Heart left ventricle (tissue), 16 donors: ENCODE measurements at places on chromosomes 3 and 15. TPM values are rescaled to one million over a fixed set of nuclear protein-coding genes. Genes with fewer than 3 reads are reported as not detected.

- H3K4me1 ChIP-seq = no peaks in the 10 kb centered on the region
- H3K36me3 ChIP-seq = no peaks in the 10 kb centered on the region
- no peak overlapping the region for H3K27ac ChIP-seq
- no peak for DNase-seq
- no peaks in the 10 kb centered on the region for H3K27me3 ChIP-seq
These were observed 85.3 kb downstream of the PLXNA1 start for GRCh38 chr3:127068111-127068810.

GRCh38 chr15:77783636-77784035 is 150.9 kb upstream of the LINGO1 start:
- no peaks in the 10 kb centered on the region for H3K4me1 ChIP-seq
- DNase-seq = no peak
- H3K4me3 ChIP-seq = no peak overlapping the region
- no peaks in the 10 kb centered on the region for H3K36me3 ChIP-seq

DNA sequence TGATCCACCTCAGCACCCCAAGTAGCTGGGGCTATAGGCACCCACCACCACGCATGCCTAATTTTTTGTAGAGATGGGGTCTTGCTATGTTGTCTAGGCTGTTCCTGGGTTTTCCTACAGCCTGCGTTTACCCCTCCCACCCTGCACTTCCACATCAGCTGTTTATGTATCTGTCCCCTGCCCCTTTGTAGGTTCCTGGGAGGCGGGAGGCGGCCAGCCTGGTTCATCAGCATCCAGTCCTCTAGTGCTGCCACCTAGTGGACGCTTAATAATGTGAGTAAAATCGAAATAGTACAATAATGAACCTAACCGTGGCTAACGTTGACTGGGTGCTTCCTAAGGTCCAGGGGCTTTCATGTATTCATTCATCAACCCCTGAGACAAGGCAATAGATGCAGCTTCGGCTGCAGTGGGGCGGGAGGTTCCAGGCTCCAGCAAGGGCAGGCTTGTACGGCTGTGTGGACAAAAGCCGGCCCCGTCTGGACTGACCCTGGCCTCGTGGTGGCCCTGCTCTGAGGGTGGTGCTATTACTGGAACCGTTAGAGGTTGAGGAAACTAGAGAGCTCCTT is 1.2 kb upstream of the LCTL start:
- peak; percentile 41 for DNase-seq
- no peaks in the 10 kb centered on the region for H3K27me3 ChIP-seq
- H3K4me3 ChIP-seq = no peak overlapping the region
- H3K36me3 ChIP-seq = no peaks in the 10 kb centered on the region
- H3K4me1 ChIP-seq = peaks cover 7% of the 10 kb centered on the region

DNA sequence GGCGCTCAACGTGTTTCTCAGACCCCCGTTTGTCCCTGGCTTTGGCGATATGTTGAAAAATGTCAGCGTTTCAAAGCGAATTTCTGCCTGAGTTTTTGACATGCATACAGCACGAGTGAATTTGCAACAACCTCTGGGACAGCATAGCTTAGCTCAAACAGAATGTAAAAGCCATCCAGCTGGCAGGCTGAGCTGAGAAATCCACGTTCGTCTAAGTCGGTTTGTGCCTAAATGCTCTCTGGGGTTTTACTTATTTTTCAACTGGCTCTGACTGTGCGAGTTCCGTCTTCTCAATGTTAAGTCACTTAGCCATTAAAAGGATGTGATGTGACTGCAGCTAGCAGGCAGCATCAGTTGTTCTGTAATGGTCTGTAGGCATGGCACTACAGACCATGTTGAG is 243.5 kb upstream of the SLCO3A1 start:
- no peaks in the 10 kb centered on the region for H3K4me1 ChIP-seq
- no peak for DNase-seq
- H3K4me3 ChIP-seq = no peak overlapping the region
- no peaks in the 10 kb centered on the region for H3K36me3 ChIP-seq
- no peaks in the 10 kb centered on the region for H3K27me3 ChIP-seq

- peak overlapping the region; percentile 67 for H3K27ac ChIP-seq
- no peaks in the 10 kb centered on the region for H3K36me3 ChIP-seq
- peak; percentile 48 for DNase-seq
These were observed 14.1 kb downstream of the LOXL1 start for GRCh38 chr15:73940061-73940981.

- no peak overlapping the region for H3K4me3 ChIP-seq
- no peaks in the 10 kb centered on the region for H3K36me3 ChIP-seq
- no peaks in the 10 kb centered on the region for H3K4me1 ChIP-seq
- no peak for DNase-seq
- no peaks in the 10 kb centered on the region for H3K27me3 ChIP-seq
These were observed 13.0 kb upstream of the CACNA2D2 start for GRCh38 chr3:50516440-50516871.

GRCh38 chr3:33146791-33147445 is 33.1 kb downstream of the CRTAP start:
- no peaks in the 10 kb centered on the region for H3K4me1 ChIP-seq
- no peak overlapping the region for H3K4me3 ChIP-seq
- no peak for DNase-seq
- peaks cover 25% of the 10 kb centered on the region for H3K36me3 ChIP-seq

DNA sequence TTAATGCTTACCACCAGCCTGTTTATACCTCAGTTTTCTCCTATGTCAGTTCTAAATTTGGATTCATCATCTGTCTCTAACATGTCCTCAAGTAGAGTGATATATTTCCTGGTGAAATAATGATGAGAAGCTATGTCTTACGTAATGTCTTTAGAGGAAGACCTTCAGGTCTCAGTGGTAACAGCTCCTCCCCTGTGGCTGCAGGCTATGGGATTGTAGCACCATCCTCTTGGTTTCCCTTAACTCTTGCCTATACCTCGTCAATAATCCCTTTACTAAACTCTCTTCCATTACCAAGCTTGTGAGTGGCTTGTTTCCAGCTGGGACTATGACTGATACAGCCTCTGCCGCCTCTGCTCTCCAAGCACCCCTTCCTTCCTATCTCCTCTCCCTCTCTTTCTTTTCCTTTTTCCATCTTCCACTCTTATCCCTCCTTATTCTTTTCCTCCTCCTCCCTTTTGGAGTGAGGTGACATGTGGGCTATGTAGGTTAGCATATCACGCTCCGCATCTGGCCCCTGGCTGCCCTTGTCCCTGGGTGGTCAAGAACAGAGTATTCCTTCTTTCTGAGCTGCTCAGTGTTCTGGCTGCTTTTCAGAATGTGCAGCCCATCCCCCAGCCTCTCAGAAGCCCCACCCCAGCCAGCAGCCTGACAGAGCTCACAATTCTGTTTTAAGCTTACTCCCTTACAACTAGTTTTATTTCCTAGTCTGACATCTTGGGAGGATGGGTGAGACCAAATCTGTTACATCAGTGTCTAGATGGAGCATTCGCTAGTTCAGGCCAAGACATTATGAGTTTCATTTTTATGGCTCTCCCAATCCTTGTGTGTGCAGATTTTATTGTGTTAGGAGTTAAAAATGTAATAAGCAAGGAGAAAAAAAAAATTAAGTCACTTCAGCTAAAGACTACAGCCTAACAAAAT is 75.0 kb upstream of the RNU6-1 start:
- H3K36me3 ChIP-seq = no peaks in the 10 kb centered on the region
- peaks cover 29% of the 10 kb centered on the region for H3K4me1 ChIP-seq
- DNase-seq = peak; percentile 69
- no peak overlapping the region for H3K4me3 ChIP-seq
- no peaks in the 10 kb centered on the region for H3K27me3 ChIP-seq

DNA sequence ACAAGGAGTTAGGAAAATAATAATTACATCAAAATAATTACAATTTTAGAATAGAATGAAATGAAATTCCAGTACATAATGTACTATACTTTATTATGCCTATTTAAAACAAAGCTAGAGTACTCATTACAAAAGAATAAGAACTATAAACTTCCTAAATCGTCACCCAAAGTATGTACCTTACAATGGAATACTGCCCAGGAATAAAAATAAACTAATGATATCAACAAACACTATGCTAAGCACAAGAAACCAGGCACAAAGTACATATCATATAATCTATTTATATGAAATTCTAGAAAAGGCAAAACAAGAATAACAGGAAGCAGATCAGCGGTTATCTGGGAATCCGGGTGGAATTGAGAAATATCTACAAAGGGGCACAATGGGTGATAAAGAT is 84.7 kb downstream of the MYO9A start:
- no peaks in the 10 kb centered on the region for H3K4me1 ChIP-seq
- H3K27ac ChIP-seq = no peak overlapping the region
- H3K27me3 ChIP-seq = no peaks in the 10 kb centered on the region
- H3K4me3 ChIP-seq = no peak overlapping the region
- H3K36me3 ChIP-seq = no peaks in the 10 kb centered on the region

DNA sequence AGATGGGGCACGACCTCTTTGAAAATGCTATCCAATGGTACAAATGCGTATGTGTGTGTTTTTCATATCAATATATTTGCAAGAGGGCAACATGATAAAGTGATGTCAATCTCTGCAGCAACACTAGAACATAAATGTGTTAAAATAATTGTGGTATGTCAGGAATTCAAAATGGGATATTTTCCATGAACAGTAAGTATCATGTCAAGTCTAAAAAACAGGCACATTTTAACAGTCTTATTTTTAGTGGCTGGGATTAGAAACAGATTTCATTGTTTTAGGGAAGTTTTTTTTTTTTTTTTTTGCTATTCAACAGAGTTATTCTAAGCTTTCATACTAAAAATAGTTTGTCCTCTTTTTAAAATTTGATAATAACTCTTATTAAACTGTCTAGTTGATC is 209.8 kb downstream of the GAP43 start:
- no peak overlapping the region for H3K4me3 ChIP-seq
- H3K36me3 ChIP-seq = no peaks in the 10 kb centered on the region
- DNase-seq = no peak
- H3K27ac ChIP-seq = no peak overlapping the region
- no peaks in the 10 kb centered on the region for H3K4me1 ChIP-seq

DNA sequence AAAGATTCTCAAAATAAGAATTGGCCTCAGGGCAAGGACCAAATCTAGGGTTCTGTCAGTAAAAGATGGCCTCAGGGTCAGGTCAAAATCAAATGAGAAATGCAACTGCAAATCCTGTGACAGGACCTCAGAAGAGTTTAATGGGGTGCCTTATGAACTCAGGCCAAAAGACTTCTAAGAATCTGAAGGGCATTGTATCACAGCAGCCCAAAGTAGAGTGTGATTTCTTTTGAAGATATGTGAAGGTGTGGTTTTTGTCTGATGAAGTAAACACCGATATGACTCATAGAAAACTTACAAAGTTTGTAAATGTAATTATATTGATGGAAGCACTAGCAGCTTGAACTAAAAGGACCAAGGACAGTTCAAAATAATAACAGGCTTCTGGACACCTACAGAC is 966.1 kb downstream of the AGBL1 start:
- no peaks in the 10 kb centered on the region for H3K36me3 ChIP-seq
- DNase-seq = no peak
- no peak overlapping the region for H3K27ac ChIP-seq
- H3K27me3 ChIP-seq = no peaks in the 10 kb centered on the region

DNA sequence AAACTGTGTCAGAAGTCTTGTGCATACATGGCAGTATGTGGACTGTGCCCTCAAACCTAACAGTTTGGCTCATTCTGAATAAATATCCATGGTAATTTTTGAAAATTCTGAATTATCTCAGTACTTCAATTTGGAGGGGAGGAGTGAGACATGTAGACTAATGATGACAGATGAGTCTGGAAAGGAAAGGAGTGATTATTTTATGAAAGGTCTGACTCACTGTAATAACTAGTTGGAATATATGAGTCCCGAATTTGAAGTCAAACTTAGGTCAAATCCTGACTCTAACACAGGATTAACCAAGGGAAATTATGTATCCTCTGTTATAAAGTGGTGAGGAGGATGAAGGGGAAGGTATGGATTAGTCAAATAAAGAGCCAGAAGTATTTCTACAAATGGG is 38.6 kb downstream of the SUCNR1 start:
- H3K27ac ChIP-seq = no peak overlapping the region
- H3K27me3 ChIP-seq = no peaks in the 10 kb centered on the region
- DNase-seq = no peak
- H3K36me3 ChIP-seq = no peaks in the 10 kb centered on the region
- no peak overlapping the region for H3K4me3 ChIP-seq

GRCh38 chr3:116663161-116664110 is 46.1 kb upstream of the TUSC7 start:
- no peak for DNase-seq
- H3K27me3 ChIP-seq = no peaks in the 10 kb centered on the region
- no peaks in the 10 kb centered on the region for H3K4me1 ChIP-seq
- H3K4me3 ChIP-seq = no peak overlapping the region
- no peaks in the 10 kb centered on the region for H3K36me3 ChIP-seq
- no peak overlapping the region for H3K27ac ChIP-seq

CPNE9 gene
- total RNA-seq = not detected

GRCh38 chr3:186108106-186108940 is 566 bp downstream of the ETV5 start:
- peak overlapping the region; percentile 88 for H3K4me3 ChIP-seq
- peak overlapping the region; percentile 81 for H3K27ac ChIP-seq
- DNase-seq = peak; percentile 57
- peaks cover under 1% of the 10 kb centered on the region for H3K27me3 ChIP-seq
- no peaks in the 10 kb centered on the region for H3K36me3 ChIP-seq
- peaks cover 35% of the 10 kb centered on the region for H3K4me1 ChIP-seq

DNA sequence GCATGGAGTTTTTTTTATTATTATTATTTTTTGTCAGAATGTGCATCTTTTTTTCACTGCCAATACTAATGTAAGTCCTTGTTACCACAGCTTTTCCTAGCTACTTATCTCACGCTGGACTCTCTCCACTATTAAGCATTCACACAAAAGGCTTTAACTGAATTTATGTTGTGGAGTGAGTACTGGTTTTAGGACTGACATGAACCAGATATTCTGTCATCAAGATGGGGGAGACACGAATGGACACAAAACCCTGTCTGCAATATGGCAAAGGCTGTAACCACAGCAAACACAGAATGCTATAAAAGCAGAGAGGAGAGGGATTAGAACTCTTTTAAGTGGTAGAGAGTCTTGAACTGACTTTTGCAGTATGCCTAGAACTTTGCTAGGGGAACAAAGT is 592.2 kb upstream of the TBL1XR1 start:
- H3K27me3 ChIP-seq = no peaks in the 10 kb centered on the region
- no peak for DNase-seq
- H3K4me1 ChIP-seq = no peaks in the 10 kb centered on the region

FAM3D gene
- total RNA-seq = not detected

GRCh38 chr3:8888301-8888915 is 74.9 kb downstream of the RAD18 start:
- DNase-seq = no peak
- H3K27me3 ChIP-seq = no peaks in the 10 kb centered on the region
- no peak overlapping the region for H3K4me3 ChIP-seq
- no peak overlapping the region for H3K27ac ChIP-seq

DNA sequence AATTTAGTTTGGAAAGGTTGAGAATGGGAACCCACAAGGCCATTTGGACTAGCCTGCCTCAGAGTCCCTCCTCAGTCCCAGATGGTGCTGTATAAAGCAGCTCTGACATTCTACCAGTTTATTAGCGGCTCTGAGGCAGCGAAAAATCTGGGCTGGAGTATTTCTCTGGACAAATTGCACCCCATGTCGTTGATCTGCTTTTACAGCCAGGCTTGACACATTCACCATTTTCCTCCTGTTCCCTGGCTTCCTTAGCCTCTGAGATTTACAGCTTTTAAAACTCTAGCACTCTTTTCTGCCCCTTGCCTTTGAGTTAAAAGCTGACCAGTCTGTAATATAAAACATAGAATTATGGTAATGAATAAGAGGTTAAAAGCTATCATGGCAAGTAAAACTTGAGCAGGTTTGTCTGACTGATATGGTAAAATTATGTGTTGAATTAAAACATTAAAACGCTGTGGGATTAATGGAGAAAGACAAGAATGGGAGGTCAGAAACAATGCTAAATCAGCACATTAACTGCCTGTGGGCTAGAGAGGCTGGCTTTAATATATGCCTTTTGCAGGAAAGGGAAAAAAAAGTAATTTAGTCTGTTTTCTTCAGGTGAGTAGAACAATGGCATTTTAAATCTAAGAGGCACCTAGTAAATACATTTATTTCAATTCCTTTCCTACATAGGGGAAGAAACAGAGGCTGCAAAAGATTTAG is 131.2 kb downstream of the MCTP2 start:
- no peak overlapping the region for H3K27ac ChIP-seq
- no peaks in the 10 kb centered on the region for H3K4me1 ChIP-seq
- H3K4me3 ChIP-seq = no peak overlapping the region
- peaks cover 7% of the 10 kb centered on the region for H3K27me3 ChIP-seq
